ENCODE measurements at places on chromosomes 2 and 18.

- DNase-seq = no peak
Measured at GRCh38 chr2:36802952-36803351, 106.4 kb downstream of the VIT start.

DNA sequence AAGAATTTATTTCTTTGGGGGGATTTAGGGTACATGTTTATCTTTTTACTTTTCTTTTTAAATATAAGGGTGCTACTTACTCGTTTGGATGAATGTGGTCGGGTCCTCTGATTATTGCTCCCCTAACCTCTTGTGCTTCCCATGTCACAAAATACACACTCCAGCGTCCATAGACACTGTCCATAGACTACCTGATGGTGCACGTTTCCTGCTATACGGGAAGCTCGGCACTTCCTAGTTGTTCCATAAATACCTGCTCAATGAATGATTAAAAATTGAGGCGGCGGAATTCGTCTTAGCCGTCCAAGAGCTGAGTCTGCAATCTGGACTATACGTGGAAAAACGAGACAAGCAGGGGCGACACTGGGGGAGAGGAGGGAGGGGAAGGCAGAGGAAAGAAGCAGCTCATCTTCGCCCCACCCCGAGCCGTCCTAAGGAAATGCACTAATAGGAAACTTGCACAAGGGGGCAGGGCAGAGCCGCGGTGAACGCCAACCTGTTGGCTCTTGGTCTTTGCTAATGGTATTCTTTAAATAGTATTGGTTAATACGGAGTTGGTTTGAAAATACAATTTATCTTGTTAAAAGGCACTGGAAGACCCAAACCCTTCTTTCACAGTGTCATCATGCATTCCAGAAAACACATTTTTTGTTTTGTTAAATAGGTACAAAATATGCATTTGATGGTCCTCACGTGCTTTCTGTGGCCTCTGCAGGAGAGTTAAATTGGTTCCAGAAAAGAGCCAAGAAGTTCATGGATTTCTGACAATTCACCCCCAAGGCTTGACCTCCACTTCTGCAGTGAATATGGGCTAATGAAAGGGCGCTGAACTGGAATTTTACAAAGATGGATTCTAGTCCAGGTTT, 73.0 kb upstream of the KCTD1 start:
- peak; percentile 32 for DNase-seq

DNA sequence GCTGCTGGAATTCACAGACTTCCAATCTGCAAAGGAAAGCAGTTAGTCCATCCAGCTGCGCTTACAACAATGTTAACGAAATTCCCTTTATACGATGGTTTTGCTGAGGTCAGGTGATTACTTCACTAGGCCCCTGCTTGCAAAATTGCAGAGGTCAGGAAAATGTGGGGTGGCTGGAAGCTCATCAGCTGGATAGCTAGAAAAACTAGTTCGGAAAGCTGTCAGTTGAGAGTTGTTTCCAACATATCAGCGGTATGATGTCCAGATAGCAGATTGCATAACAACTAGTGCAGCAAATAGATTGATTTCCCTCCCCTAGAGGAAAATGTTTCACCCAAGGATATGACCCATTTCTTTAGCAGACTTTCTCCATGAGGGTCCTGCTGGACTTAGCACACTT, 2021.1 kb upstream of the CELF4 start:
- DNase-seq = no peak

GRCh38 chr2:85611217-85611704, 605 bp downstream of the C2orf68 start:
- no peak for DNase-seq

GRCh38 chr2:5387406-5387805, 304.8 kb upstream of the SOX11 start:
- DNase-seq = no peak

GRCh38 chr18:56637711-56638231, 621 bp downstream of the TXNL1 start:
- DNase-seq = no peak

All from right hindlimb (tissue), 1 donor.